ENCODE measurements at places on chromosomes 11 and 22.

DNA sequence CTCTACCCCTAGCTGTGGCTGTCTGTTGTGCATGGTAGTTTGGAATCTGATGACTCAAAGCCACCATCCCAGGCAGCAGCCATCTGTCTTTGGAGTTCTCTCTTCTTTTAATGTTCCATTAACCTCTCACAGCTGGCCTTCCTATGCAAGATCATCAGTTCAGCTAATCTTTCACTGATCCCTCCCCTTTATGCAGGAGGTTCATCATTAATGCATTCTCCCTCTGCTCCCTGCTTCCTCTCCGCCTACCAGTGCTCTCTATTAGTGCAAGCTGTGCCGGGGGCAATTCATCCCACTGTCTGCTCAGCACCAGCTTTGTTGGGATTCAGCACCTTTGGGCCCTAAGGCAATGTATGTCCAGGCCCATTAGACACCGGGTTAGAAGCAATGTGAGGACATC, 413.0 kb upstream of the LRRC4C start:
- no peak for DNase-seq

GRCh38 chr11:76880956-76881355, 20.2 kb downstream of the ACER3 start:
- no peak for DNase-seq

DNA sequence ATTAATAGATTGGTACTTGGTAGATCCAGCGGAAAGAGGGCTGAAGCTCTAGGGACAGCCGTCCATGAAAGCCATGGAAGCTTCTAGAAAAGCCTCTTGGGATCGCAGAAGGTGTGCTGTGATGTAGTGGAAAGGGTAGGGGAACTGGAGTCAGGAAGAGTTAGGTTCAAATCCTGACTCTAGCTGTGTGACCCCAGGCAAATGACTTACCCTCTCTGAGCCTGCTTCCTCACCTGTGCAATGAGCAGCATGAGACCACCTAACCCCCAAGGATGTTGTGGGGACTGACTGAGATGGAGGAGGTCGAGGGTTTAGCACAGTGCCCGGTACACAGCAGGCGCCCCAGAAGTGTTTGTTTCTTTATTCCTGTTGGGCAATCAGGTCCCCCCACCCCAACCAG, 2.2 kb downstream of the EML3 start:
- no peak for DNase-seq

DNA sequence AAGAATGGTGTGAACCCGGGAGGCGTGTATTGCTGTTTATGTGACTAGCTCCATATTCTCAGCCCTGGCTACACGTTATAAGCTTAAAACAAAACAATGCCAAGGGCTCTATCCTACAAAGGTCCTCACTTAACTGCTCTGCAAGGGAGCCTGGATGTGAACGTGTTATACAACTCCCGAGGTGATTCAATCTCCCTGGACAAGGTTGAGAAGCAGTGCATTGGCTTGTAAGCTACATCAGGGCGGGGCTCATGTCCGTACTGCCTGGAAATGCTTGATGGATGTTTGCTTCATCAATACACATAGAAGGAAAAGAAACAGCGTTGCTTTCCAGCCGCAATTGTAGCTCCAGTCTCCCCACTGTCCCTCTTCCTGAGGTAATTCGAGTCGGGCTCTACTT, 256.9 kb upstream of the SYN3 start:
- DNase-seq = no peak

- no peak for DNase-seq
Measured at GRCh38 chr11:72231396-72232259, 7.1 kb downstream of the INPPL1 start.

DNA sequence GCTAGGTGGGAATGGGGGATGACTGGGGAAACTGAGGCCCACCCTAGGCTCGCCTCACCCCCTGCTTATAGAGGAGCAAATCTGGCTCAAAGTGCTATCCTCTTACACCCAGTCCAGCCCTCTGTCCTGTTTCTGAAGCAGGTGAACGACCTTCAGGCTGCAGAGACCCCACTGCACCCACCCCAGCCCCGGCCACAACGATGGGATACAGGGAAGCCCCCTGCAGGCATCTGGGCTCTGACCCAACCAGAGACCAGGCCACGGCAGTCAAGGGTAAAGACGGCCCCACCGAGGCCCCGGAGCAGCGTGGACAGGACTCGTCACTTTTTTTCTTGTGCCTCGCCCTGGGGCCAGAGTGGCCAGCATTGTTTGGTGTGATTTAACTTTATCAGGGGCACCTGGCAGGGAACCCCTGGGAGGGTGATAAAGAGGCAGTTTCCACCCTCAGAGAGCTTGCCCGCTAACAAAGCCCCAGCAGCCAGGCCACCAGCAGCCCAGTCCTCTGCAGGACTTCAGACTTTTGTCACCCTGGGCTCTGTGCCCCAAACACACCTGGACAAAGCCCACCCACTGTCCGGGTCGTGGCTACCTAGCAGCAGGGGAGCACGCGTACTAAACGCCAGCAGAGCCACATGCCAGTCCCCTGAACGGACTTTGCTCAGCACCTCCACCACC, 612.6 kb downstream of the TBC1D22A start:
- no peak for DNase-seq

- no peak for DNase-seq
Measured at GRCh38 chr11:1158681-1159487, 1.1 kb downstream of the MUC5AC start.

DNA sequence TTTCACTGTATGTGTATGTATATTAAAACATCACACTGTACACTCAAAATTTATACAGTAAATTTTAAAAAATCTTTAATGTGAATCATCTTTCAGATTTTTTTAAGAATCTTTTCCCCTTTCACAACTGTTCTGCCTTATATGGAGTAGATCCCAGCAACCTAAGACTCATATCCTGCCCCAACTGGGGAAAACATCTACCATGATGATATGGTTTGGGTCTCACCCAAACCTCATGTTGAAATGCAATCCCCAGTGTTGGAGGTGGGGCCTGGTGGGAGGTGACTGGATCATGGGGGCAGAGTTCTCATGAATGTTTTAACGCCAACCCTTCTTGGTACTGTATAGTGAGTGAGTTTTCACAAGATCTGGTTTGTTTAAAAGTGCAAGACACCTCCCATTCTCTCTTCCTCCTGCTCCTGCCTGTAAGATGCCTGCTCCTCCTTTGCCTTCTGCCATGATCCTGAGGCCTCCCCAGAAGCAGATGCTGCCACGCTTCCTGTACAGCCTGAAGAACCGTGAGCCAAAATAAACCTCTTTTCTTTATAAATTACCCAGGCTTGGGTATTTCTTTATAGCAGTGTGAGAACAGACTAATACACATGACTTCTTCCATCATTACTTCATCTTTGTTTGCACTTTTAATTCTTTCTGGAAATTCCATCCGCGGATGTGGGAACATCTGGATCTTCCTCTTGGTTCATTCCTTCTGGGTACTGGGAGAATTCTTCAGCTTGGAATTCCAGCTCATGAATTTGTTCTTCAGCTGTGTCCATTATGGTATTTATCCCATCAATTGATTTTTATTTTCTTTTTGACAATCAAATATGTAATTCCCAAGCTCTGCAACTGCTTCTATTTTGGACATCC, 36.9 kb downstream of the LINC01488 start:
- no peak for DNase-seq

- DNase-seq = no peak
Measured at GRCh38 chr11:77842441-77843121, 21.6 kb downstream of the AAMDC start.

DNA sequence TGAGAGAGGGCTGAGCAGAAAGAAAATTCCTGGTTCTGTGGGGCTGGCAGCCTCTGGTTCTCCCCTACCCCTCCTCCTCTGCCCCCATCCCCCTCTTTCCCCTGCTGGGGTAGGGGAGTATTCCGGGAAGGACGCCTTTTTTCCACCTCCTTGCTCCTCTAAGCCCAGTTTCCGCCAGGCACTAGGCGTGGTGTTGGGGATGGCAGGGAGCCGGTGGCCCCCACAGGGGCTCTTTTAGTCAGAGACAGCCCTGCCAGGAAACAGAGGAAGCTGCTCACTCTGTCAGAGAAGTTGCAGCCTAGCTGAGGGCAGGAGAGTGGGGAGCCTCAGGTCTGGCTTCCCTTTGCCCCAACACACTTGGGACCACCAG, 15.6 kb upstream of the ARHGEF17 start:
- DNase-seq = no peak

DNA sequence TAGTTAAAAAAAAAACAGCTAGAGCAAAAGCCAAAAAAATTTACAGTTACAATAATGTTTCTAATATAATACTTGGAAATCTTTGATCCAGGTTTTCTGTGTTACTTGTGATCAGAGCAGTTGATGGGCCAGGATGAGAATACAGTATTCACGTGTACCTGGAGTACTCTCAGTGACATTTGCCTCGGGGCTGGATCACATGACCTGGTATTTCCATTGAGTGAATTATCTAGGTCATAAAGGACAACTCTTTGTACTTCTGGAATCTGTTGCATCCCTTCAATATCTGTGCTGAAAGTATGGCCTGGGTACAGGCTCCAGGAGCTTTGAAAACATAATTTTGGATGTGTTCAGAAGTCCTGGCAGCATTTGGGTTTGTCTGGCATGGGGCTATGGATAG, 93.5 kb downstream of the GRAMD1B start:
- DNase-seq = no peak

GRCh38 chr22:47865626-47866025, 1103.2 kb downstream of the TBC1D22A start:
- no peak for DNase-seq

DNA sequence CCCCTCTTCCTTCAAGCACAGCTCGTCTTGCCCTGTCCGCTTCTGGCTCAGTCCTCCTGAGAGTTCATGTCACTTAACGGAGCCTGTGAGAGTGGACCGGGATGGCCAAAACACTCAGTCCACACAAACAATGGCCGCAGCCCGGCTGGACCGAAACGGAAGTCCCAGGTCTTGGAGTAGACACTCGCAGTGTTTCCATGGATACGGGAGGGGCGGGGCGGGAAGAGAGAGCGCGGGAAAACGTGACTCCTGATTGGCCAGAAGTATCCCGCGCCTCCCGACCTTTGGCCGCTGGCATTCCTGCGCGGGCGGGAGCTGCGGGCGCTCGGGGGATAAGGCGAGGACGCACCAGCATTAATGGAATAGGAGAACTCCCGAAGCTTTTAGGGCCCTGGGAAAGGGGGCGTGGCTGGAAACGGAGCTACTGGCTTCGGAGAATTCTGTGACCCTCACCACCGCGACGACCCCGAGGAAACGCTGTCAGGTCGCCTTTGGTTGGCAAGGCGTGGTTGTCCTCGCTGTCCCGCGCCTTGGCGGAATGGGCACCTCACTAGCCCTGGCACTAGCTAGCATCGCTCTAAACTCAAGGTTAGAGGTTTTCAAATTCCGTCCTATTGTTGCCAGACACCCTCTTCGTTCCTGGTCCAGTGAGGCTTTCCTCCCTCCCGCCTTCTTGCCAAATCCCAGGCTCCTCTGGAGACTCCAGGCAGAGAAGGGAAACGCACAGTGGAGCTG, at the start of the genes NLRP14 and ZNF214:
Gene NLRP14 (plus strand): TSS at position 297 of the 735 bp plus-strand sequence. CDS start 18,108 bp downstream, outside the sequence.
Gene ZNF214 (minus strand): TSS at position 164 of the 735 bp plus-strand sequence. CDS start 17,511 bp downstream, outside the sequence.
- DNase-seq = peak; percentile 96

DNA sequence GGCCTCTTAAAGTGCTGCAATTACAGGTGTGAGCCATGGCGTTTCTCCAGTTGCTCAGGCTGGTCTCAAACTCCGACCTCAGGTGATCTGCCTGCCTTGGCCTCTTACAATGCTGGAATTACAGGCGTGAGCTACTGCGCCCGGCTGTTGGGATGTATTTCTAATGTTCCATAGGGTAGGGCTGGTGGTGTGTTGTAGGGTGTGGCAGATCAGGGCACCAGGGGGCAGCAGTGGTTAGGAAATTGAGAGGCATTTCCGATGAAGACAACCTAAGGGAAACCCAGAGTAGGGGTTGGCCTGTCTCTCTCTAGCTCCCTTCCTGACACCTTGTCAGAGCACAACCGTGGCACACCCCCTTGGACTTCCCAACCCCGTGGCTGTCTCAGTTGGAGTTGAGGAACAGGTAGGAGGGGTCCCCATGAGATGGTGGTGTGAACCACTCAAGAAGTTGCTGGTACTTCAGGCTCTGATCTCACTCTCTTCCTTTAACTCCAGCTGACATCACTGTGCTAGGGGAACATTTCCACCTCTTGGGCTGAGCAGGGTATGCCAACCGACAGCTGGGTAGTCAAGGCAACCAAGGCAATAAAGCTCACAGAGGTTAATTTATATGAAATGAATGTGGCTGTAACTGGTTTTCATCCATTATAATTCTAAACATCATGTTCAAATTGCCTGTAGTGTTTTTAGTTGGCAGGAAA, 33.0 kb downstream of the YWHAH start:
- peak; percentile 89 for DNase-seq

DNA sequence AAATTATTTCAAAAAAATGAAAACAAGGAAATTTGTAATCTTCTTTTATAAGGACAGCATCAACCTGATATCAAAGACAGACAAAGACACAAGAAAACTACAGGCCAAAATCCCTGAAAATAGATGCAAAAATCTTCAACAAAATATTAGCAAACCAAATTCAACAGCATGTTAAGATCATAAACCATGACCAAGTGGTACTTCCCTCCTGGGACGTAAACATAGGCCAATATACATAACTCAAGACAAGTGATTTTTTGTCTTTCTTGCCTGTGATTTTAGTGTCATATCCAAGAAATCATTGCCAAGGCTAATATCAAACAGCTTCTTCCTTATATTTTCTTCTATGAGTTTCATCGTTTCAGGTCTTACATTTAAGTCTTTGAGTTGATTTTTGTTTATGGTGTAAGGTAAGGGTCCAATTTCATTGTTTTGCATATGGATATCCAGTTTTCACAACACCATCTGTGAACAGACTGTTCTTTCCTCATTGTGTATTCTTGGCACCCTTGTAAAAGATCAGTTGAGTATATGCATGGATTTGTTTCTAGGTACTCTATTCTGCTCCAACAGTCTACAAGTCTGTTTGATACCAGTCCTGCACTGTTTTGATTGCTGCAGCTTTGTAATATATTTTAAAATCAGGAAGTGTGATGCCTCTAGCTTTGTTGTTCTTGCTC, 50.0 kb downstream of the SBF2 start:
- no peak for DNase-seq

DNA sequence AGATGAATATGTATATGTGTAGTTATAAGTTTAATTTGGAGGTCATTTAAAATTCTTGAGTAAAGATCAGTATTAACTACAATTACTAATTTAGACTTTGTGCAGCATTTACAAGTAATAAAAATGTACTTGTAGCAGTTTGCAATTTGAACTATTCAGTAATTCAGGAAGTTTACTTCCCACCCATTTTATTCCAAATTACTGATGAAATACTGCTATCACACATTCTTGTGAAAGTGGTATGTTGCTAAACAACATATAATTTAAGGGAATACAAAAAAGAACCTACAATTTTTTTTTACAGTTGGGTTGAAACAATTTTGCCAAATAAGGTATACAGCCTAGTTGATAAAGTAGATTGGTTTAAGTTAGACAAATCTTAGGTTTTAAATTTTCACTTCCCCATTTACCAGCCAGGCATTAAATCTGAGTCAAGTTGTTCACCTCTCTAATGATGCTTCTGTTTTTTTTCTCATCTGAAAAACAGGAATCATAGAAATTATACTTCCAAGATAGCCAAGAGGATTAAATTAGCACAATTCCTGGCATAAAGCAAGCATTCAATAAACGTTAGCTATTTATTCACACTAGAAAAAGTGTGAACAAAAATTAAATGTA, 45.3 kb downstream of the ZBTB44 start:
- no peak for DNase-seq

DNA sequence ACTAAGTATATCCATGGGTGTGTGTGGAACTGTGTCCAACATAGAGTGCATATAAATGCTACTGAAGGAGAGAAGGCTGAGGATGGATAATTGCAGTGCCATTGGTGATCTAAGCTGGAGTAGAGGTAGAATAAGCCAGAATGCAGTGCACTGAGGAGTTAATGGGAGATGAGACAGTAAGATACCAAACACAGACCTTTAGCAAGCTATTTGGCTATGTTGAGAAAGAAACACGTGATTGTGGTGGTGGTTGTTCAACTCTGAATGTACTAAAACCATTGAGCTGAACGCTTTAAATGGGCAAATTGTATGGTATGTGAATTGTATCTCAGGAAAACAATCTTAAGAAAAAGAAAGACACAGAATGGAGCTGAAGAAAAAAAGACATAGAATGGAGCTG, 22.8 kb downstream of the JAML start:
- DNase-seq = no peak

Data from HEK293T (cell line).